Activated naive CD8-positive, alpha-beta T cell treated with anti-CD3 and anti-CD28 coated beads, Interleukin-2, amount 10 ng/mL, durations not matched to agents 7 days and 5 days (primary cell): ENCODE measurements at places on chromosomes 12 and 14. TPM values are rescaled to one million over a fixed set of nuclear protein-coding genes. Genes with fewer than 3 reads are reported as not detected.
A peak's percentile ranks its signal among the peaks of the same experiment; 100 is the strongest.

BBOF1 gene
- total RNA-seq, result 2.9 TPM

TPPP2 gene
- total RNA-seq, result not detected

WNT1 gene
- 2.0 TPM for total RNA-seq

SNRPF gene
- 30.7 TPM for total RNA-seq

- no peaks in the 10 kb centered on the region for H3K36me3 ChIP-seq
- H3K4me1 ChIP-seq, result peaks cover 15% of the 10 kb centered on the region
- H3K27me3 ChIP-seq, result no peaks in the 10 kb centered on the region
- no peak overlapping the region for H3K27ac ChIP-seq
- H3K4me3 ChIP-seq, result no peak overlapping the region
Observed at GRCh38 chr12:116955382-116956021, 44.8 kb downstream of the FBXW8 start.

GRCh38 chr14:39320318-39320717, 86.6 kb downstream of the MIA2 start:
- no peak for DNase-seq
- H3K27me3 ChIP-seq, result no peaks in the 10 kb centered on the region
- peaks cover 27% of the 10 kb centered on the region for H3K36me3 ChIP-seq
- H3K4me1 ChIP-seq, result no peaks in the 10 kb centered on the region
- H3K4me3 ChIP-seq, result no peak overlapping the region
- no peak overlapping the region for H3K27ac ChIP-seq

DNA sequence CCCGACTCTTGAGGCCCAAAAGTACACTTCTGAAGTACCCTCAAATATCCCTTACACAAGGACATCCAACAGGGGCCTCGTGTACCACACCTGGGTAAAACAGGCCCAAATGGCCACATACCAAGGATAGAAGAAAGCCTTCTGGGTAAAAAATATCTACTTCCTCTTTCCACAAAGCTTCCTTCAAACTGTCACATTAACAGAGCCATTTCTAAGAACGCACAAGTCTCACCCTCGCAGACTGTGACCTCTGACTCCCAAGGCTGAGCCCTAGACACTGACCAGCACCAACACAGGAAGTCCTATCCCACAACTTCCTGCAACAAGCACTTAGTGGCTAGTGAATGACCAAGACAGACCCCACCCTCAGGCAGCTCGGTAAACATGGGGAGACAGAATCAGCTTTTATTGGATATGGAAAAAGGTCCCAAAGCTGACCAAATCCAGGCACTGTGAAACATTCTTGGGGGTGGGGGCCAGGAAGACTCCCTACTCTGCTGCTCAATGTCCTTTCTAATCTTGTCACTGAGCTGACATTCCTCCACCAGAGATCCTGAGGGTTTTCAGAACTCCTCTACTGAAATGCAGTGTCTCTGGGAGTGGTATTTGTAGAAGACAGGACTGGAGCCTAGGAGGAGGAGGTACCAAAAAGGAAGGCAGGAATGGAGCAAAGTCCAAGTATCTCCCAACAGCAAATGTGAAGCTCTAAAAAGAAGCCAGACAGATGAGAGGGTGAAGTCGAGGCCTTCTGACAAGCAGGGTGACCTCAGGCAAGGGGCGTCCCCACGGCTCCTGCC, 15.9 kb downstream of the KCTD10 start:
- H3K4me1 ChIP-seq, result peaks cover 37% of the 10 kb centered on the region
- peak overlapping the region; percentile 85 for H3K27ac ChIP-seq
- H3K27me3 ChIP-seq, result no peaks in the 10 kb centered on the region
- peak overlapping the region; percentile 26 for H3K4me3 ChIP-seq
- peaks cover 8% of the 10 kb centered on the region for H3K36me3 ChIP-seq

DNA sequence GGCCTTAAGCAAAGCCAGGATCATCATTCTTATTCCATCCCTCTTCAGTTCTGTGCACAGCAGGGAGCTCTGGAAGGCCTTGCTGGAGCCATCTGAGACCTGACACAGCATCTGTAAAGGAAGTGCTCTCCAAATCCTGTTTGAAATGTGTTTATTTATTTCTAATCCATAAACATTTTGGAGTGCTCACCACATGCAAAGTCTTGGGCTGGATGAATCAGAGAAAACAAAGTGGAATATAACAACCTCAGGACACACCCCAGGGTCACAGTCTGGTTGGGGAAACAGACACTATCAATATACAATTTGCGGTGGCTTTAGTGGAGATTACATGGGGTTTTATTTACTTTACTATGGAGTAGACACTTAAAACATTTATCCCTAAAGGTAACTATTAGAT, 54.3 kb downstream of the BMP4 start:
- no peak overlapping the region for H3K27ac ChIP-seq
- H3K4me1 ChIP-seq, result no peaks in the 10 kb centered on the region
- H3K4me3 ChIP-seq, result no peak overlapping the region
- no peaks in the 10 kb centered on the region for H3K36me3 ChIP-seq
- peaks cover 6% of the 10 kb centered on the region for H3K27me3 ChIP-seq
- DNase-seq, result no peak

DNA sequence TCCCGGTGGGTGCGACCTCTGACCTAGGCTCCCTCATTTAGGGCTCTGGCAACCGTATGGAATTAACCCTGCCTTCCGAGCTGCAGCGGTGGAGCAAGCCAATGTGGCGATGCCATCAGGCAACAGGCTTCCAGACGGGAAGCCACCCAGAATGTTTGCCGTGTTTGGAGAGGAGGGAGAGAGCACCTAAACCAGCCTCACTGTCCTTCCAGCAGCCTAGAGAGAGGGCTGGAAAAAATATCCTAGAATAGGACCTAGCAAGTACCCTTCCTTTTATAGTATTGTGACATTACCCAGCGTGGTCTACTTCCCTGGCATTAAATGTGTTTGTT, 287 bp upstream of the SLC2A13 start:
- H3K27me3 ChIP-seq, result peaks cover 3% of the 10 kb centered on the region
- DNase-seq, result no peak
- H3K4me3 ChIP-seq, result peak overlapping the region; percentile 79

DNA sequence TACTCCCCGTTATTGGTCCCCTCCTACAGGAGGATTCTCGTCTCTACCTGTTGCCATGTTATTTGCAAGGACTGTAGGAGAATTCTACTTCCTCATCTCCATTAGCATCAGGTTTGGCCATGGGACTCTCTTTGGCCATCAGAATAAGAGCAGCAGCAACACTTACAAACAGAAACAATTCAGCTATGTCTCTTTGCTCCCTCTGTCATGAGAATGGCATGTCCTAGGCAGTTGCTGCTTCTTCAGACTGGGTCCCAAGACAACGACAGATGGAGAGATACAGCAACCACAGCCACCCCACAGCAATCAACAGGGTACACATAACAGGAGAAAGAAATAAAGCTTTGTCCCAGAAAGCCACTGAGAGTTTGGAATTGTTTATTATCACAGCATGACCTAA, 19.7 kb downstream of the SLC41A2 start:
- H3K27ac ChIP-seq, result no peak overlapping the region
- no peak for DNase-seq
- H3K27me3 ChIP-seq, result peaks cover 13% of the 10 kb centered on the region
- no peaks in the 10 kb centered on the region for H3K4me1 ChIP-seq

DNA sequence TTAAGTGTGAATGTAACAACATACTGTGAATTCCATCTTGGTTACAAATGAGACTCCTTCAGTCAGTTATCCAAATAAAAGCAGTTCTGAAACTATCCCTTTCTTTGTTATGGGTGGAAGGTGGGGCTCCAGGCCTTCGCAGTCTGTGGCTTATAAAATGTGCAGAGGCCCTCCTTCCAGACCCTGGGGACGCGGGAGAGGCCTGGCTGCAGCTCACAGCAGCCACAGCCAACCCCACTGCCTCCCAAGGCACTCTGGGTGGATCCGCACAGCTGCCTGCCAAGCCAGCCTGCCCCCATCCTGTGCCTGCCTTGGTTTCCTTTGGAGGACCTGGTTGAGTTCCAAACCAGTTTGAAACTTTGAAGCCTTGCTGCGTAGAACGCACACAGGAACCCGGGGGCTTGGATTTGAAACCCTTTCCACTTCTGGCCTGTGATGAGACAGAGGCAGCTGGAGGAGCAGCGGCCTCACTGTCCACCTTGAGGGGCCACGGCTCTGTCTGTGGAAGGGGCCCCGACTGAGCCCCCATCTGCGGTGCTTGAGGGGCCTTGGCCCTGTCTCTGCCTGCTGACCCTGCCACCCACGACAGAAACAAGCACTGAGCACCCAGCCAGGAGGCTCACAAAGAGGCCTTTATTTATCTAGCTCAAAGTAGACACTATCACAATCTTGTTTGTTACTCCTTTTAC, 30.4 kb downstream of the CCNK start:
- H3K27ac ChIP-seq, result no peak overlapping the region
- no peaks in the 10 kb centered on the region for H3K27me3 ChIP-seq
- no peak for DNase-seq
- no peak overlapping the region for H3K4me3 ChIP-seq
- peaks cover 7% of the 10 kb centered on the region for H3K36me3 ChIP-seq
